ENCODE measurements at places on chromosomes 4 and X.

DNA sequence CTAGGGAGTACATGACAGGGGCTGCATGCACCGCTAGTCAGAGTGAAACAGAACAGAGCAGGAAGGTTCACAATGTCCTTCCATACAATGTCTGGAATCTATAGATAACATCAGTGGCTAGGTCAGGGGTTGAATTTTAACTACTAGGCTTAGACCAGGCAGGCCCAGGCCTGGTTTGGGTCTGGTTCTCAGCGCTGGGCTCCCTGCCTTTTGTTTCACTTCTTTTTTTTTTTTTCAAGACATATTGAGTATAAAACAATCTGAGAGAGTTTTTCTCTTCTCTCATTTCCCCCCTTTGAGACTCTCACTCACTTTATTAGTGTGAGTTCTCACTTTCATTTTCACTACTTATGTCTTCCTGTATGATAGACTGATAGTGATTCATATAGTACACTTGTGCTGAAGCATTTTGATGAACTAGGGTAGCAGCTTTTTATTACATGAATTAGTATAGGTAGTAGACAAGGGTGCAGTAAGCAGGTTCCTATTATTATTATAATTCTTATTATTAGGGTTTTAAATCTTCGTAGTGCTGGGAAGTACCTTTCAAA, 120.0 kb upstream of the ZDHHC15 start:
- no peak for DNase-seq

DNA sequence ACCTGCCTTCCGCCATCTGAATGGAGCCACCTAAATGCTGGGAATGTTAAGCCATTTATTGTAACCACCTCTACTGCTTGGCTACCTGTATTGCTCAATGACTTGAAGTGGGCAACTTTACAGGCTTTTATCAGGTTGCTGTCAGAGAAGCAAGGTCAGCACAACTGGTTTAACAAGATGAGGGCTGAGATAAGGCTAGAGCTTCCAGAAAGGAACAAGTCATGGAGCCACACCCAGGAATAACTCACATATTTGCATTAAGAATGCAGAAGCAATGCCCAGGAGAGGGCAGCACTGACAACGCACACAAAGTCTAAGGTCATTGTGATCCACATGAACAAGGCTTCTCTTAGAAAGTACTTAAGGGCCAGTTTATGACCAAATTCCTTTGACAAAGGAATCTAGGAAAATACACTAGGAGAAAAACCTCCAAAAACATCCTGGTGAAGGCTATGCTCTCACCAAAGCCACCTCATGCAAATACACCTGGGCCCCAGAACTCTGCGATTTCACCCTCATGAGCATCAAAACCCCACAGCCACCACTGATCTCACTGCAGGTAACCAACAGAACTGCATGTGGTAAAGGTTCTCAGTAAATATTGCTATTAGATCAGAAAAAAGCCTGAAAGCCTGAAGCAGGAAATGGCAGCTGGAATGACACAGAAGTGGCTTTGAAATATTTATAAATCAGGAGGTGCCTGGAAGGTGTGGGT, 15.0 kb upstream of the STS start:
- no peak for DNase-seq

DNA sequence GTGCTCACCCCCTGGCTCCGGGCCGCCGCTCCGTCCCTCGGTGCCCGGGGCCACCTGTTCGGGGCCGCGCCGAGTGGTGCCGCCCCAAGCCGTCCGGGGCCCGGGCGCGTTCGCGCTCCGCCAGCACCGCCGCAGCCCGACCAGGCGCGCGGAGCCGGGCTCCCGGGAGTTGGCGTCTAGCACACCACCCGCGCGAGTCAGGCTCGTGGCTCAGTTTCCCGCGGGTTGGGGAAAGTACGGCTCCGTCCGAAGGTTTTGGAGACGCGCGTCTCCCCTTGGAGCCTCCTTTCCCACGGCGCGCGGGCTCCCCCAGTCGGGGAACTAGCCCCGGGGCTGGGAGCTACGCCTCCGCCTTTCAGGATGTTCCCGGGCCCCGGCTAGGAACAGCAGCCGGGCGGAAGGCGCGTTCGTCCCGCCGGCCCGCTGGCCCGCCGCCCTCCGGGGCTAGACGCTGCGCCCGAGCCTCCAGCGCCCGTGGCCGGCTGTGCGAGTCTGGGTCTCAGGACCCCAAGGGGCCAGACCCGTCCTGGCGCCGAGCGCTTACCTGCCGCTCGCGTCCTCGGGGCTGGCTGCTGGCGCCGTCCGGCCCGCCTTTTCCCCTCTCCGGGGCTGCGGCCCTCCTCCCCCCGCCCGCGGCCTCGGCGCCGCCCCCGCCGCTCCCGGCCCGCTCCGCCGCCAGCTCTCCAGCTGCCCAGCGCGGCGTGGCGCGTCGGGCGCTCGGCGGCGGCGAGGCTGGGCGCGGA, at the start of gene ADGRG2:
Gene ADGRG2 (minus strand): TSS at position 571 of the 743 bp plus-strand sequence. CDS start 53,634 bp downstream, outside the sequence.
- no peak for DNase-seq

GRCh38 chr4:56086561-56086960, 137.8 kb downstream of the CEP135 start:
- DNase-seq = no peak

DNA sequence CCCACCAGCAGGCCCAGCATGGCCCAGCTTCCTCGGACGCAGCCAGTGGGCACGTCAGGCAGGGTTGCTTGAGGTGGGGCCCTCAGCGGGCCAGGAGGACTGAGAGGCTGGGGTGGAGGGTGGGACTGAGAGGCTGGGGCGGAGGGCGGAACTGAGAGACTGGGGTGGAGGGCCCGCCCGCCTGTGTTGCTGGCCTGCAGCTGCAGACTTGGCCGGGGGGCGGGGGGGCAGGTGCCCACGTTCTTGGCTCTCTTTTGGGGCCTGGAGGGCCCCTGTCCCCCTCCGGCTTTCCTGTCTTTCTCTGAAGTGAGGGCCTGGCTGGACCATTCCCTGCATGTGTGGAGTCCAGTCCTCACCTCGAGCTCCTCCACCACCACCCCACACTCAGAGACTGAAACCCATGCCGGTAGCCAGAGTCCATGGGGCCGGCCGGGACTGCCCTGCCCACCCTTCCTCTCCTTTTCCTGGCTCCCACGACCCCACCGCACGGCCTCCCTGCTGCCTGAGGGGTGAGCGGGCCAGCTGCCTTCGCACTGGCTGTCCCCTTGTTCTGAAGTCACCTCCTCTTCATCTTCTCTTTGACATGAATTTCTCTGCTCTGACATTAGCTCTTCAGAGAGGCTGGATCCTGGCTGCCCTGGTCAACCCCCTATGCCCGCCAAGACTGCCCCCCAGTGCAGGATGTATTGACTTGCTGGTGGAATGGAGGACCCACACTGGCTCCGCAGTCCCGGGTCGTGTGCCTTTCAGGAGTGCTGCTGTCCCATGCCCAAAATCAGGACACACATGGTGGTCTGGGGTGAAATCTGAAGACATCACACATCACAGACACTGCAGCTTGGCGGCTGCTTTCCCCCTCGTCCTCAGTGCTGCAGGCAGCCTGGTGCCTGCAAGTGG, 10.1 kb upstream of the NKX1-1 start:
- DNase-seq = no peak

GRCh38 chr4:101441446-101441845, 94.1 kb upstream of the PPP3CA start:
- DNase-seq = no peak

- no peak for DNase-seq
Measured at GRCh38 chrX:5113128-5113527, 1115.5 kb downstream of the NLGN4X start.

DNA sequence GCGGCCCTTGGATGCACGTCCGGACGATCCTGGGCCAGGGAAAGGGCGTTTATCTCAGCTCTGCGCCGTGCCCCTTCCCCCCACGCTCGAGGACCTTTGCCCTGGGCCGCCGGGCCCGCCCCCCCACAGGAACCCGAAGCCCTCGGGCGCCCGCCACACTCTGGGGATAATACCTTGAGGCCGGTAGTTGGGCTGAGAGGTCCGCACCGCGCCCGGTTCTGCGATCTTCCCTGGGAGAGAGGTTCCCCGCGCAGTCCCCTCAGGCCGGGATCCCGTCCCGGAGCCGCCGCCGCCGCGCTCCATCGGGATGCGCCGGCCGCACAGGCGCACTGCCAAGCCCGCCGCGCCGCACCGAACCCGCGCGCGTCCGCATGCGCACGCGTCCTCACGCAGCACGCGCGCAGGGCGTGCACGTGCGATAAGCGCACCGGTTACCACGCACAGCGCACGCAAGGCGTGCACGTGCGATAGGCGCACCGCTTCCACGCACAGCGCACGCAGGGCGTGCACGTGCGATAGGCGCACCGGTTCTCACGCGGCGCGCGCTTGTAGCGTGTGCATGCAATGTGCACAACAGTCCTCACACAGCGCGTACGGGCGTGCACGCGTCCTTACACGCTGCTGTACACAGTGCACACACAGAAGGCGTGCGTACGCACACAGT, at the start of gene MAP7D2:
Gene MAP7D2 (minus strand): TSS at position 331 of the 664 bp plus-strand sequence. CDS start 28 bp downstream, at position 303.
- no peak for DNase-seq

DNA sequence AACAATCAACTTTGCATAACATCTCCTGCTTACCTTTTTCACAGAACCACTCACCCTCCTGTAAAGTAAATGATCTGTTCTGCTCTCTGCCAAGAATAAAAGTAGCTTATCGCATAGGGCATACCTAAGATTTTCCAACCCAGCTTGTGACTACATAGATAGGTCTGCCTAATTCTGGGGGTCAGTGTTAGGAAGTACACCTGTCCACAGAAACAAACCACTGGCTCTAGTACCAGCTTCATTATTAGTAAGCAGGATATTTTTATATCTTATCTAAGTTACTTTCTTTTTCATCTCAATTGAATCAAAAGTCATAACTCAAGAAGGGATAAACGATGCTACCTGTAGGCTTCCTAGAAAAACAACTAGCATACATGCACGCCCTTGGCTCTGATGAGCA, 23.8 kb downstream of the CXCL1 start:
- no peak for DNase-seq

- DNase-seq = no peak
Measured at GRCh38 chrX:81195712-81196111, 6.0 kb downstream of the HMGN5 start.

DNA sequence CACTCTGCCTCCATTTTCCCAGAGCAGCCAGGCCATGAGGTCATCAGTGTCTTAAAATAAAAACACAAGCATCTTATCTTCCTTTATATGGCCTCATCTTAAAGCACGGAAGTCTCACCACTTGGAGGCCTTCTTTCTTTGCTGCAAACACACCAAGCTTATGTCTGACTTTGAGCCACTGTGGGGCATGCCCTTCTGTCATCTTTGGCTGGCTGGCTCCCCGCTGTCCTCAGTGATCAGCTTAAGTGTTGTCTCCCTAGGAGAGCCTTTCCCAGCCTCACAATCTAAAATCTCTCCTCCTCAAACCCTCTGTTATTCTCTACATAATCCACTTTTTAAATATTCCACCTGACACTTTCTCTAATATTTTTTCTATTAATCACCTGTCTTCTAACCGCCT, 191.6 kb upstream of the TTC29 start:
- DNase-seq = no peak

DNA sequence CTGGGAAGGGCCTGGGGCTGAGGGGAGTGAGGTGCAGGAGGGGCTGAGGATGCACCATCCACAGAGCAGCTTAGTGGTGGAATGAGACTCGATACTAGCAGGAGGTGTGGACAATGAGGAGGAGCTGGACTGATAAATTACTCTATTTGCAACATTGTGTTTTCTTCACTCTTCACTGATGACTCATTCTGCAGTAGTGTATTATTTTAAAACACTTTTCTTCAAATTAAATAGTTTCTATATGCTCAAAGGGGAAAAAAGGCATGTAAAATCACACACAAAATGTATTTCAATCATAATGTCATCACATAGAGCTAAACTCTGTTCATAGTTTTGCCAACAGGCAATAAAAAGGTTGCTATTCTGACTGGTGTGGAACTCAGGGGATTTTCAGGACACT, 467.0 kb upstream of the CTSO start:
- DNase-seq = no peak

DNA sequence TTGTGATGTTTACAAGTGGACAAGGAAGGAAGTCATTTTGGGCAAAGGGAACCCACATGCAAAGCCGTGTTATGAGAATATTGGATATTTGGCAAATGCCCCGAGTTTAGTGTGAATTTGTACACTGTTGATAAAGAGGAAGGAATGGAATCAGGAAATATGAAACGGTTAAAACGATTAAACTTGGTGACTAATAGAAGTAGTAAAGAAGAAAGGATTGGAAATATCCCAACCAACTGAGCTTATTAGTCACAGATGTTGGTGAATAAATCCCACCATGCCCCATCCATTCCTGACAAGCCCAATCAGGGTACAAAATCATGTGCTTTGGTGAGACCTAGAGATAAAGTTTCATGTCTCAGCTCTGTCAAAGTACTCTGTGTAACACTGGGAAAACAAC, 22.0 kb downstream of the ARHGAP24 start:
- DNase-seq = no peak

DNA sequence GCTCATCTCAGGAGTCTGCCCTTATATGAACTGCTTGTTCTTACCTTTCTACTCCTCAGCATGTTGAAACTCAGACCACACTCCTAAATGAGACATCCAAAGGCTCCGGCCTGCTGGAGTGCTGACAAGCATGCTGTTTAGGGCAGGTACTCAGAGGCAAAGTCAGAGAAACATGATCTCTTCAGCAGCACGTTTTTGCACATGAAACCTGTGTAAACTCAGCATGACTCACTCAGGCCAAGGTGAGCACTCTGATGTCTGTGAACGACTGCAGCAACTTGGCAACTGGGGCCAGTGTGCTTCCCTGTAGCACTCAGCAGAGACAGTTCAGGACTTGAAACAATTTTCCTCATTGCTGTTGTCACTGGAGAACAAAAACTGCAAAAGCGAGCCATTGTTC, 109.6 kb downstream of the PACRGL start:
- DNase-seq = no peak

DNA sequence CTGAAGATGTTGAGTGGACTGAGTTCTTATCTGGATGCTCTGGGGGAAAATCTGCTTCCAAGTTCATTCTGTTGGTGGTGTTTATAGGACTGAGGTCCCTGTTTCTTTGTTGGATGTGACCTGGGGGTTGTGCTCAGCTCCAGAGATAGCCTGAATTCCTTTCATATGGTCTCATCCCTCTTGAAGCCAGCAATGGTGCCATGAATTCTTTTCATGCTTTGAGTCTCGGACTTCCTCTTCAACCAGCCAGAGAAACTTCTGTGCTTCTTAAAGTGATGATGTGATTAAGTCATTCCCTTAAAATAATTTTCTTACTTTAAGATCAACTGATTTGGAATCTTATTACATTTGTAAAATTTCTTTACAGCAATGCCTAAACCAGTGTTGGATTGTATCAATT, 233.8 kb upstream of the UGT8 start:
- no peak for DNase-seq

DNA sequence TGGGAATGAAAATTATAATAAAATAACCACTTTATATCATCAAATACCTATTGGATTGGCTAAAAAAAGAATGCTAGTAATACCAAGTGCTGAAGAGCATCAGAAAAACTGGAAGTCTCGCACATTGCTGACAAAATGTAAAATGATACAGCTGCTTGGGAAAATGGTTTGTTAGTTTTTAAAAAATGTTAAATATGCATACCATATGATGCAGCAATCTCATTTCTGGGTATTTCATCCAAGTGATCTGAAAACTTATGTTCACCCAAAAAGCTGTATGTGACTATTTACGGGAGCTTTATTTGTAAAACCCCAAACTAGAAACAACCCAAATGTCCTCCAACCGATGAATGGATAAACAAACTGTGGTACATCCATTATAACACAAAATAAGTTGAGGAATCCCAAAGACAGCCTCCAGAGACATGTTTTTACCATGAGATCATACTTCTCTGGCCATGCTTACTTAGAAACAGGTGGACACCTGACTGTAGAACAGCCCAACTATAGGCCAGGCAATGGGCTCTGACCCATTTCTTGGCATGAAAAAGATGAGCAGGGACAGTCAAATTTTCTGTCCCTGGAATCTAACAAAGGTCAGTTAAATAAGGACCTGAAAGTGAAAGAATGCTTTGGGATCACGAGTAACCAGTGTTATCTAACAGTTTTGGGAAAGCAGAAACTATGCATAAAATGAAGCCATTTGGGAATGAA, 47.5 kb upstream of the FAM120C start:
- DNase-seq = no peak
